Stimulated activated CD8-positive, alpha-beta memory T cell treated with anti-CD3 and anti-CD28 coated beads, Interleukin-4, amount 100 ng/mL, for 1 hour (primary cell): ENCODE measurements at places on chromosomes 7 and 10.

DNA sequence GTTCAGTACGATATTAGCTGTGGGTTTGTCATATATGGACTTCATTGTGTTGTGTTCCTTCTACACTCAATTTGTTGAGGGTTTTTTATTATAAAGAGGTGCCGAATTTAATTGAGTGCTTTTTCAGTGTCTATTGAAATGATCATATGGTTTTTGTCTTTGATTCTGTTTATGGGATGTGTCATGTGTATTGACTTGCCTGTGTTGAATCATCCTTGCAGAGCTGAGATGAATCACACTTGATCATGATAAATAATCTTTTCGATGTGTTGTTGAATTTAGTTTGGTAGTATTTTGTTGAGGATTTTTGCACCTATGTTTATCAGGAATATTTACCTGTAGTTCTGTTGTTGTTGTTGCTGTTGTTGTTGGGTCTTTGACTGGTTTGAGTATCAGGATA lies 39.8 kb downstream of the ATOH7 start:
- no peak for DNase-seq

DNA sequence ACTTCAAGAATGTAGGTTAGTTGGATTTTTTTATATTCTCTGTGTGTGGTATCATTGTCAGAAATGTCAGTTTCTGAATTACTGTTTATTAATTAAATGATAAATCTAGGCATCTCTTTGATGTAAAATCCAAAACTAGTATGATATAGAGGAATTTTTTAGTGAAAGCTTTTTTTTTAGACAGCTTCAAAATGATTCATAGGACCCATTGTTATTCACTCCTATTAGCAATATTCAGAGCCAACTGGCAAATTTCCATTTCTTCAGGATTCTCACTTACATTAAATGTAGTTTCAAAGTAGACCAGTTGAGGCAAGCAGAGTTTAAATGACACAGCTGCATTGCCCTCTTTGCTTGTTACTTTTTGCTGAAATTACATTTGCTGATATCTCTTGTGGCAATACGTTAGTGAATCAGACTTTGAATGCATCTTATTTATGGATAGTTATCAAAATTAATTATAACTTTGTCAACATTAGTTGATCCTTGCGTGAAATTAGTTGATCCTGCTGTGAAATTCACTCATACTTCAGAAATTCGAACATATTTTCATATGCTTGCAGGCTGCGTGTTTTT lies 20.3 kb downstream of the ZNF277 start:
- DNase-seq = no peak

- no peak for DNase-seq
These were observed 103.4 kb downstream of the GRID1 start for GRCh38 chr10:86263209-86263608.

DNA sequence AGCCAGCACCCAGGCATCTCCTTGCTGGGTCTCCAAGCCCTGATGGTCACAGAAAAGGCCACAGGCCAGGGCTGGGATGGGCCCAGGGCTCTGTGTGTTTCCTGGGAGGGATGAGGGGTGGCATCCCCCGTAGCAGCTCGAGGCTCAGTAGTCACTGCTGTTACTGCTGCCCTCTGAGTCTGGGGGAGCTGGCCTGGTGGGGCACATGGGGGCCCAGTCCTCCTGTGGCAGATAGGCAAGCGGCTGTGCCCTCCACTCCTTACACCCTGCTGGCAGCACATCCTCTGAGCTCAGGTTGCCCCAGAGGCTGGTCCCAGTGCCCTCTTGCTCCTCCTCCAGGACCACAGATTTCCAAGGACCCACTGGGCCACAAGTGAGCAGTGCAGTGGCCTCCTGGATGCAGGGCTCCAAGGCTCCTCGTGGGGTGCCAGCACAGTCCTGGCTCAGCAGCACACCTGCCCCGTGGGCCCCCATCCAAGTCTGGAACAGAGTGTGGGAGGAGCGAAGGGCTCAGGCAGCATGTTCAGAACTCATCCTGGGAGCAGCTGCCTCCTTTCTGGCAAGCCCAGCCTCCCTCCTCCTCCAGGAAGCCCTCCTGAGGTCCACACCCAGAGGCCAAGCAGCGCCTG lies 31.5 kb upstream of the TUBB8 start:
- DNase-seq = no peak

DNA sequence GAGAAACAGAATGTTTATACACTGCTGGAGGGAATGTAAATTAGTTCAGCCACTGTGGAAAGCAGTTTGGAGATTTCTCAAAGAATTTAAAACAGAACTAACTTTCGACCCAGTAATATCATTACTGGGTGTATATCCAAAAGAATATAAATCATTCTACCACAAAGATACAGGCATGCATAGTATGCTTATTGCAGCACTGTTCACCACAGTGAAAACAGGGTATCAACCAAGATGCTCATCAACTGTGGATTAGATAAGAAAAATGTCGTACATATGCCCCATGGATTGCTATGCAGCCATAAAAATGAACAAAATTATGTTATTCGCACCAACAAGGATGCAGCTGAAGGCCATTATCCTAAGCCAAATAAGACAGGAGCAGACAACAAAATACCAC lies 343.1 kb upstream of the KCND2 start:
- DNase-seq = no peak

DNA sequence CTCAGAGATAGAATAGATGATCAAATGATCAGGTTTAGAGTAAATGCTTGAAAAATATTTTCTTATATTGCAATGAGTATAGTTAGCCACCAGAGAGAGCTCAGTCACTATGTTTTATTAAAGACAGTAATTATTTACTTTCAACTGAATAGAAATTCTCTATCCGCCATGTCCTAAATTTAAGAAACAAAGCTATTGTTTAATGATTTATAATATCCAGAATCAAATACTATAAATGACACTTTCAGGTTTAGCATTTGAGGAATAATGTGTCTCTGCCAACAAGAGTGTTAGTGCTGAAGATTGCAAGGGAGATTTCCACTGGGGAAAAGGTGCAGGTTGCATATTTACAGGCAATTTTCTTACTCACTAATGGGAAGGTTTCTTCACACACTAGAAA lies 184.7 kb downstream of the DGKB start:
- no peak for DNase-seq

GRCh38 chr7:131602304-131602993 lies 46.0 kb upstream of the PODXL start:
- DNase-seq = no peak

- no peak for DNase-seq
These were observed 7.9 kb downstream of the GPRIN2 start for GRCh38 chr10:46548498-46549090.

DNA sequence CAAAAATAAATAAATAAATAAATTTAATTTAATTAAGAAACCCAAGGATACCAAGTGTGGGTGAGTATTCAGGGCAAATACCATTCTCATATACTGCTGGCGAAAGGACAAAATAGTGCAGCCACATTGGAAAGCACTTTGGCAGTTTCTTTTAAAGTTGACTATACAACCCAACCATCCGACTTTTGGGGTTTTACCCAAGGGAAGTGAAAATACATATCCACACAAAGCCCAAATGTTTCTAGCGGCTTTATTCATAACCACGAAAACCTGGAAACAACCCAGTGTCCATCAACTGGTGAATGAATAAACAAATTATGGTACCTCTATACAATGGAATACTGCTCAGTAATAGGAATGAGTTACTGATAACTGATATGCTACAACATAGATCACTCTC lies 36.2 kb upstream of the OGDHL start:
- no peak for DNase-seq

- no peak for DNase-seq
These were observed 337.0 kb downstream of the FRMD4A start for GRCh38 chr10:13993673-13994089.

DNA sequence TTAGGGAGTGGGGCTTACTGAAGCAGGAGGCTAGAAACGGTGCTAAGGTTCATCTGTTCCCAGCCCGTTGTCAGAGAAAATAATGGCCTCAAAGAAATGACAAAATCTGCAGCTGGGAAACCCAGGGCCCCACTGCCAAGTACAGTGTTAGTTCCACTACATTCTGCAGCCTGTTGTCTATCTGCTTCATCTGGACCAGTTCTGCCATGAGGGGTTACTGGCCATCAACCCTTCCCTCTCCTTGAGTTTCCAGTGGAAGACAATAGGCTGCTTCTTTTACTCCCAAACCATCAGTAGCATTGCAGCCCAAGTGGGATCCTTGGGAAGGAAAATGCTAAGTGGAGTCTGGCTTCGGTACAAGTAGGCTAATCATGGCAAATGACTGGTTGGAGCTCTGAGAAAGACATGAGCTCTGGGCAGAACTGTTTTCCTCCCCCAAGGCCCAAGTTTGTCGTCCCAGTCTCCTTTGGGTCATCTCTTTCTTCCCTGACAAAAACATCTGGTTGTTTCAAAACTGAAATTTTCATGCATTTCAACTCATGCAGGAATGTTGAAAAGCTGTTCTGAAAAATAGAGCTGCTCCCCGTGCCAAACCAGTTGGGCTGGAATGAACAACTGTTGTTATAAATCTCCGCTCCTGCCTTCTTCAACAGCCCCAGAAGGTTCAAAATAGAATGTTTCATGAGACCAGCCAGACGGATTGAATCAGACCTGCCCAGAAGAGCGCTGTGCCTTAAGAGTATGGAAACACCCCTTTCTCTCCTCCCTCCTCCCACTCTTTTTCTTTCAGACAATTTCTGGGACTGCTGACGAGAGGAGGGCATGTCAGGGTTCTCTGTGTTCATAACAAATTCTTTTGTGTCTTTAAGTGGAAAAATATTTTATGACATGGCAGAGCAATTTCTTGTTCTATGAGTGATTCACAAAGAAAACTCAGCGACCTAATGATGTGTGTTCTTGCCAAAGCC lies 116.6 kb downstream of the RAB18 start:
- DNase-seq = no peak

DNA sequence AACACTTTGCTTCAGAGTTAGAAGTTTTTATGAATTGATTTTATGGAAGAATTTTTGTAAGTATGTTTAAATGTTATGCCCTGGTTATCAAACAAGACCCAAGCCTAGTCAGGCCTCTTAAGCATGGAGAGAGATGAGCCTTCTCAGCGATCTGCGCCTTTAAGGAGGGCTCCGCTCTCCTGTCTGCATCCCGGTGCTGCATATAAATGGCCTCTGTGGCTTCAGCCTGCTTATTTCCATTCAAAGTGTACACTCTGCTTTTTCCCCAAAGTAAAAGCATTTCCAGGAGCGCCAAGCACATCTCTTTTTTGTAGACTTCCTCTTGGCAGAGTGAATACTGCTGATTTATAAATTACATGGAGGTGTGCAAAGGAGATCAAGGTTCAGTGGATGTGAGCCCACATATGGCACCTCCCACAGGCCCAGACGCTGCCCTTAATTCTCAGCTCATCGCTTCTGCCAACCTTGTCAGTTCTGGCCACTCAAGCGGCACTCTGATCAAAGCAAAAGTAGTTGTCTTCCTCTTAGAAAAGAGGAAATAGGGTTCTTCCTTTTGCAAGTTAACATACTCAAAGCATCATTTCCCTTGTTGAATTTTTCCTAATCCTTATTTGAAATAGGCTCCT lies 70.0 kb upstream of the SFMBT2 start:
- DNase-seq = no peak

- no peak for DNase-seq
These were observed 208.0 kb downstream of the GALNT17 start for GRCh38 chr7:71339924-71340323.

DNA sequence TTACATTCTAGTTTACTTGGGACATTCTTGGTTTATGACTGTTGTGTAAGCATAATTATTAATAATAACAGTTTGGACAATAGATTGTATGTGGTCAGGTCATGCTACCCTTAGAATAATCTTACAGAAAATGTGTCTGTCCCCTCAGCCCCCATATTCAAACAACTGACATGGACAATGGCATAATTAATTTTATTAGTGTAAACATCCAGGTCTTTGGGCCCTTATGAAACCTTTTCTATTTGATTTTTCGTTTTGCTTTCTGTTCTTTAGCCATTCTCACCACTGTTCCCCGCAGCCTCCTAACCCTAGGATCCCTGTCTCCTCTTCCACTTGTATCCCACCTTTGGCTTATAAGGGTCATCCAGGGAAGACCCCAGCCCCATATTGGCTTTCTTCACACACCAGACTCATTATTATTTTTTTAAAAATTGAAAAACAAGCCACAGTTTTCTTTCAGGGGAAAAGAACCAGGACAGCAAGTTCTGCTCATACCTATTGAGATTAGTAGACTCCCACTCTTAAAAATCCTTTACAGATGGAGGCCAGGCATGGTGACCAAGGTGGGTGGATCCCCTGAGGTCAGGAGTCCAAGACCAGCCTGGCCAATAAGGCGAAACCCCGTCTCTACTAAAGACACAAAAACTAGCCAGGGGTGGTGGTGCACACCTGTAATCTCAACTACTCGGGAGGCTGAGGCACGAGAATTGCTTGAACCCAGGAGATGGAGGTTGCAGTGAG lies 11.5 kb downstream of the VIM start:
- no peak for DNase-seq

- DNase-seq = no peak
These were observed 21.4 kb downstream of the SLF2 start for GRCh38 chr10:100934084-100934659.

DNA sequence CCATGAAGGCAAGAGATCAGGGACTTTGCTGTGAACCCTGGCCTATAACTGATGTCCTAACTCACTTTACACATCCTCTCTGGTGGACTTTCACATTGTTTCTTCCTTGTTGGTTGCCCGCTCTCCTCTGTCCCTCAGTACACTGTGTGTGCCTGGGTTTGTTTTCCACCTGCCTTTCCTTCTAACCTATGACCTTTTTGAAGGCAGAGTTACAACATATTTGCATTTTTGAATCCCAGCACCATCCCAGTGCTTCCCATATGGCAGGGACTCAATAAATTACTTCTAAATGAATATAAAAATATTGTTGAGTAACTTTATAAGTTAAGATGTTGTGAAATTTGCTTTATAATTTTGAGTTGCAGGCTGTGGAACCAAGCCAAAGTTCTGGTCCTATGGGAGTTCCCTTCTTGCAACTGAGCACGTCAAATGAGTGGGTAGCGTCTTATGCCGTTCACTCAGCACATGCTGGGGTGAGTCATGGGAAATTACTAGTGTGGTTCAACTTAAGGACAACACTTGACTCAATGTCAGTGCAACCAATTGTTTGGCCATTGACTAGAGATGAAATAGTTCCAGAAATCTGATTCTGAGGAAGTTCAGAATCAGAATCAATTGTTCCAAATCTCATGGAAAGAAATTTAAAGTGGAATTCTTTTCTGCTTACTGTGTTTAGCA lies 250.9 kb downstream of the TWIST1 start:
- DNase-seq = no peak

- DNase-seq = no peak
These were observed 761 bp downstream of the PTF1A start for GRCh38 chr10:23192712-23193434.

GRCh38 chr10:49651039-49651835 lies 28.2 kb upstream of the C10orf53 start:
- no peak for DNase-seq

DNA sequence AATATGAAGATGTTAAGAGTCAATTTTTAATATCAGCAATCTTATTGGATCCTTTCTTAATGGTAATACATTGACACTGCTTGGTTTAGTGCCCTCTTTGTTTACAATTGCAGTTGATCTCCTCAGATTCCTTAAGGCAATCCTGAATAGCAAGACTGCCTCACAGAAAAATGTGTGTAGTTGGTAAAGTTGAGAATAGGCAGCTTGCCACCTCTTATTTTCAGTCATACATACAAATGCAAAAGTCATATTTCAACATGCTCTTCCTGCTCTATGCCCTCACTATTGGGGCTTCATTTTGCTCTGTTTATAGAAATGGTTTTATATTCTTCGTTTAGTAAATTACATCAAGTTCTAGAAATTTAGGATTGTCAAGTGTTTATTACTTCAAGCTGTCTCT lies 661.1 kb upstream of the ANKRD30A start:
- no peak for DNase-seq
